Activated CD8-positive, alpha-beta memory T cell treated with anti-CD3 and anti-CD28 coated beads for 48 hours (primary cell): ENCODE measurements at places on chromosomes 7 and 10.

DNA sequence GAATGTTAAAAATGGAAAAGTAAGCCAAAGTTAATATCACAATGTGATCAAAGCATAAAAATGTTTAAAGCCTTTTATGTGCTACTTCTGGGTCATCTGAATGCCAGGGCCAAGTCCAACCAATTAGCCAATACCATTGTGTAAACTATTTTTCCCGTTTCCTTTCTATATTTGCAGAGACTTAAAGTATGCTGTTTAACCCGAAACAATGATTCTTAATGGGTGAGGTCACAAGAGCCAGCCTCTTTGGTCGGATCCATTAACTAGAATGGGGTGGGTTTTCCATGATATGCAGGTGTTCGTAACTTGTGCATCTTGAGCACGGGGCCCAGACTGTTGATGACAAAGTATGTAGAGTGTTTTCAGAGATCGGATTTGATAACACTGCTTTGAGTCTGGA is 111.3 kb upstream of the IGFBP3 start:
- no peak for DNase-seq

DNA sequence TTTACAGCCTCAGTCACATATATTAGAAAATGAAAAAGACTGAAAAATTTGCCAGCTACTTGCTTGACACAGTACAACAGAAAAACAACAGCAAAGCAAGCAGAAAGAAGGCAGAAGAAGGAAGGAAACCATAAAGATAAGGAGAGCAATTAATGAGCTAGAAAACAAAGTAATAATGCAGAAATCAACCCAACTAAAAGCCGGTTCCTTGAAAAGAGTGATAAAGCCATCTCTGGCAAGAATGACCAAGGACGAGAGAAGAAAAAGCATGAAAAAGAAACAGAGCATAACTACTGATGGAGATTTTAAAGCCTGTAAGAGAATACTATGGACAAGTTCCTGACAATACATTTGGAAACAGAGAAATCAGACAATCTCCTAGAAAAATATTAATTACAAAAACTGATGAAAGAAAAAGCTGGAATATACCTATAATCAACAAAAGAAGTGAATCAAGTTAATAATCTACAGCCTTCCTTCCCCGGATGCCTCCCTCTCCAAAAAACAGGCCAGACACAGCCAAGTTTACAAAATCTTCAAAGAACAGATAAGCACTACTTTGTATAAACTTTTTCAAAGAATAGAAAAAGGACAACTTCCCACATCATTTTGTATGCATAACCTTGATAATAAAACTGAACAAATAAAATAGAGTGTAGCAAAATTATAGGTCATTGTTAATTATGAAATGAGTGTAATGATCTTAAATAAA is 204.0 kb downstream of the BAMBI start:
- DNase-seq, result no peak

DNA sequence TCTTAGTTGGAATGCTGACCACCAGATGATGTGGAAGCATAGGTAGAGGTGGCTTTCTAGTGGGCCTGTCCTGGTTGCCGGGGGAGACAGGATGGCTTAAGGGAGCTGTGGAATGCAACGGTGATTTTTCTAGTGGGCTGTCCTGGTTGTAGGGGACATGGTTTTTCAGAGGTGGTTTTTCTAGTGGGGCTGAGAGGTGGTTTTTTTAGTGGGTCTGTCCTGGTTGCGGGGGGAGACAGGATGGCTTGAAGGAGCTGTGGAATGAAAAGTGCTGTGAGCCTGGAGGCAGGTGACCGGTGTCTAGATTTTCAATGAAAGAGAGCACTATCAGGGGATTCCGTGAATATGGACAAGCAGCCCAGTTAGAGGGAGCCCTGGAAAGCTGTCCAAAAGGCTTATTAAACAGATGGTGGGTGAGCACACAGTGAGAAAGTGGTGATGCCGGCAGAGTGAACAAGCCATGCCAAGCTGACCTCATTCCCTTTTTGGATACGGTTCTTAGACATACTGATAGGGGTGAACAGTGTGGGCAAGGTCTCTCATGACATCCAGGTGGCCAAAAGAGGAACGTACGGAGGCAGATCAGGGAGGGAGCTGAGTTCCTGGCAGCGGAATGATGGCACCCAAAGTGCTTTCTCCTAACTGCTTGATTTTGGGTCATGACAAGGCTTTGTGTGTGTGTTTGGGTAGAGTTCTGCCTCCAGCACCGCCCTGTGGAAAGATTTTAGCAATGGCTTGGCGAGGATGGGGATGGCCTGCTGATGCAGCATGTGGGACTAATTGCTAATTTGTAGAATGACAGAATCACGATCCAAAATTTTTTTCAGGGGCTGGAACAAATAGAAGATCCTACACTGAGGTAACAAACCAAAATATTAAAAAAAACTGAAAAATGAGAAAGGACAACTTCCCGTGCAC is 126.6 kb downstream of the TMEM178B start:
- DNase-seq, result no peak

DNA sequence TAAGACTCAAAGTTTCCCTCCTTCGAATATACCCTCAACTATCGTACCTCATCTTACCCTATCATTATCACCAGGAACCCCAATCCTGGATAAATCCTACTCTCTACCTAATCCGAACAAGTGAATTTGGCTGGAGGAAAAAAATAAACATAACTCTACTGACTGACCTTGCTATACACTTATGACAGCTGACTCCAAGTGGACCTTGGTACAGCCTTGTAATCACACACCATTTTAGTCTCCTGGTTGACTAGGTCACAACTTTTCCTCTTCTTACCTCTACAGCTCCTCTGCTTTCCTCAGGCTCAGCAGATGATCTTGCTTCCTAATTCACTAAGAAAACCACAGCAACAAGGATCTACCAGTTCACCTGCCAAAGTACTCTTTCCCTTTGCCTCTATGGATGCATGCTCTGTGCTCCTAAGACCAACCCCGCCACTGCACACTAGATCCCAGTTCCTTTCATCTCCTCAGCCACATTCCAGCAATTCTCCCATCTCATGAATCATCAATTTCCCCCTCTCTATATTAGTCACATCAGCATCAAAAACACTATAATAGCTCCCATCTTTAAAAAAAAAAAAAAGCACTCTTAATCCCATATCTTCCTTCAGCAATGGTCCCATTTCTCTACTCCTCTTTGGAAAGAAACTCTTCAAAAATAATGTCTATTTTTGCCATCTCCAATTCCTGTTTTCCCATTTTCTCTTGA is 35.5 kb downstream of the COA1 start:
- no peak for DNase-seq

DNA sequence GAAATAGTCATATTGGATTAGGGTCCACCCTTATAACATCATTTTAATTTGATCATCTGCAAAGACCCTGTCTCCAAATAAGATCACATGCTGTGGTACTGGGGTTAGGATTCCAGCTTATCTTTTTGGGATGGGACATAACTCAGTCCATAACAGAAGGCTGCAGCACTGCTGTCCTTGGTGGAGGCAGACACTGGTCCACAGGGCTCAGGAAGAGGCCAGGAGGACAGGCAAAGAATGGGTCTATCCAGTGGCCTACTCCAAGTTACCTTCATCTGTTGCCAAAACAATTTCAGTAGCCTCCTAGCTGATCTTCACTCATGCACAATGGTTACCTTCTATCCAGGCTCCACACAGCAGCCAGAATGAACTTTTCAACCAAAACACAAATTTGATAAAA is 387.0 kb downstream of the GRID1 start:
- DNase-seq, result no peak

- no peak for DNase-seq
These were observed 3.2 kb downstream of the CDH23 start for GRCh38 chr10:71399946-71400345.

DNA sequence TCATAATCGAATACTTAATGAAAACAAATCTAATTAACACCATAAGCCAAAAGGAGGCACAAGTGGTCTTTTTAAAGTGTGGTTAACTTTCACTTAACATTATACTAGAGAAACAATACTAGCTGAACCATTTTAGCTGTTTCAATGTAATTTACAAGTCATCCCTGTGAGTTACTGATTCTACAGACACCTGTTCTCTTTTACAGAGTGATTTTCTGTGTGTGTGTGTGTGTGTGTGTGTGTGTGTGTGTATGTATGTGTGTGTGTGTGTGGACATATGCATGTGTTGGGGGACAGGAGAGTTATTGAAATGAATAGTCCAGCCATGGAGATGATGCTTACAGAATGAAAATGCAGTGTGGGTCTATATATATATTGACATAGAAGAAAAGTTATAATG is 200.2 kb downstream of the DNAJC1 start:
- no peak for DNase-seq

DNA sequence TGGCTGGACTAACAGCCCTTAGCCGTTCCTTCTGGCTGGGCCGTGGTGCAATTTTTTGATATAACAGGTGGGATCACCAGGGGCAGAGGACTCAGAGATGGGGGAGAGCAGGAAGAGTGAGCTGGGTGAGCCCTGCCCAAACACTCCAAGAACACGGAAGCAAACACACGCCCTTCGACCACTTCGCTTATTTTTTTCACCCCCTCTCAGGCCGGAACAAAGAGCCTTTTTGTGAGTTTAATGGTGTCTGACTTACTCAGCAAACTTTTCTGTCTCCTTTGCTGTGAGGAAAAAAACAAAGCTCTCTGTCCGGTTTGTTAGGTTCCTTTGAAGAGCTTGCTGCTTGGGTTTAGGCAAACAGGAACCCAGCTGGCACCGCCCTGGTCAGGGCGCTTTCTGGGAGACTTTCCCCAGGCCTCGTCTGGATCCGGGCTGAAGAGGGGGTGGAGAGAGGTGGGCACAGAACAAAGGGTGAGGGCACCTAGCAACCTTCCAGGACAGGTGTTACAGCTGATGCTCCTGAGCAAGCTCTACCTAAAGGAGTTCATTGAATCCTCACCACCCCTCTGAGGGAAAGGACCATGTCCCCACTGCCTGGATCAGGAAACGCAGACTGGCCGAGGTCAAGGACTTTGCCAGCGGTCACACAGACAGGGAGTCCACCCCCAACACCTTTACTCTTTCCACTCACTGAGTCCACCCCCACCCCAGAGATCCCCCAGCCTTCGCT is 23.3 kb downstream of the CALML3 start:
- DNase-seq, result no peak

GRCh38 chr10:22150842-22151241 is 67.0 kb downstream of the EBLN1 start:
- DNase-seq, result no peak

DNA sequence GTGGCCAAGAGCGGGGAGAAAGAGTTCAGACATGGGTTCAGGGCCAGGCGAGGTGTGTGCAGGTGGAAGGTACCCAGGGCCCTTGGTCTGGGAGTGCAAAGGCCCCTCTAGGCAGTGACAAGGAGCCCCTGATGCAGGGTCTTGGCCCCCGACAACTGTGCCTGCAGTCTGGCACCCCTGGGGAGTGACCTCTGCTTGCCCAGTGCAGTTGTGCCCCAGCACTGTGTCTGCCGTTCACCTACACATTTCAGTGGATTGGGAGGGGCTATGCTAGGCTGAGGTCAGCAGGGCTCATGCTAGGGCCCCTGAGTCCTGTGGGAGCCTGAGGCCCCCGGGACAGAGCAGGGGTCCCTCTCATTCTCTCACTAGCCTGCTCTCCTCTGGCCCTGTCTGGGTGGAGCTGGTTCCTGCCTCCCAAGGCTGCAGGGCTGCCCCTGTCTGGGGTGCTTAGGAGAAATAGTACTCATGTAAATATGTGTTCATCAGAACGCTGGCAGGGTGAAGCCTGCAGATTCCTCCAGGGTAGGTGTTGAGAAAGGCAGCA is 550.4 kb downstream of the TCERG1L start:
- DNase-seq, result no peak

- DNase-seq, result no peak
These were observed 10.3 kb upstream of the TSPAN13 start for GRCh38 chr7:16743236-16743635.

DNA sequence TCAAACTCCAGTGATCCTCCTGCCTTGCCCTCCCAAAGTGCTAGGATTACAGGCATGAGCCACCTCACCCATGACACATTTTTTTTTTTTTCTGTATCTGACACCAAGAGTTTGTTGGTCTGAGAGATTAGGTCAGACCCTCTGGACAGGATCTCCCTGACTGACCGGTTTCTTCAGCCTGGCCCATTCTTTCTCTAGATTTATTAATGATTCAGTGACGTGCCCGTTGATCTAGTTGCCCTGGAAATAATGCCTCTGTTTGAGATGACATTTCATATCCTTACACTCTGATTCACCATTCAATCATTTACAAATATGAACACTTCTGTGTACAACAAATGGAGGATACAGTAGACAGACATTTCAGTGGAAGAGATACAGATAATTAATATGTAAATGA is 1.4 kb upstream of the ZNF212 start:
- DNase-seq, result no peak

DNA sequence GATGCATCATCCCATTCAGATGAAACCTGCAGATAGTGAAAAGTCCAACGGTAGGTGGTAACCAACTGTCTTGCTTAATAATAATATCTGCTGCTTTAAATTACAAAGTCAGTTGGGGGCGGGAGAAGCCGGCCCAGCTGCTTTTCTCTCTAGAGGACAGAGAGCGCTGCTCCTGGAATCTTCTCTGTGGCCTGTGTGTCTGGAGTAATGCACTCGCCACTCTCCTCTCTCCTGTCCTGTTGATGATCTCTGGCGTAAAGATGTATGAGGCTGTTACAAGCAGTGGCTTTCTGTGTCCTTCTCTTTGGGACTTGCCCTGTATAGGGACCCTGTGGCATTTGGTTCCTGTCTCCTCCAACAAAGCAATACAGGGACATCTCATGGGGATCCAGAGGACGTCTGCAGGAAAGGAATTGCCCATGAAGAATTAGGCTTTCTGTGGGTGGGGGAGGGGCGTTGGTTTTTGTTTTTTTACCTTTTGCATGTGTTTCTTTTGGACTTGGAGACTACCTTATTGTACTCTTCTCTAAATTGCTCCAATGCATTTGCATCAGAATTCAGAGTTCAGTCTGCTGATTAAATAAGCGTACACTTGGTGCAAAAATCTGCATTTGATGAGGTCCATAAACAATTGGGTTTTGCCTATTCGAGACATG is 231.6 kb downstream of the CELF2 start:
- no peak for DNase-seq

DNA sequence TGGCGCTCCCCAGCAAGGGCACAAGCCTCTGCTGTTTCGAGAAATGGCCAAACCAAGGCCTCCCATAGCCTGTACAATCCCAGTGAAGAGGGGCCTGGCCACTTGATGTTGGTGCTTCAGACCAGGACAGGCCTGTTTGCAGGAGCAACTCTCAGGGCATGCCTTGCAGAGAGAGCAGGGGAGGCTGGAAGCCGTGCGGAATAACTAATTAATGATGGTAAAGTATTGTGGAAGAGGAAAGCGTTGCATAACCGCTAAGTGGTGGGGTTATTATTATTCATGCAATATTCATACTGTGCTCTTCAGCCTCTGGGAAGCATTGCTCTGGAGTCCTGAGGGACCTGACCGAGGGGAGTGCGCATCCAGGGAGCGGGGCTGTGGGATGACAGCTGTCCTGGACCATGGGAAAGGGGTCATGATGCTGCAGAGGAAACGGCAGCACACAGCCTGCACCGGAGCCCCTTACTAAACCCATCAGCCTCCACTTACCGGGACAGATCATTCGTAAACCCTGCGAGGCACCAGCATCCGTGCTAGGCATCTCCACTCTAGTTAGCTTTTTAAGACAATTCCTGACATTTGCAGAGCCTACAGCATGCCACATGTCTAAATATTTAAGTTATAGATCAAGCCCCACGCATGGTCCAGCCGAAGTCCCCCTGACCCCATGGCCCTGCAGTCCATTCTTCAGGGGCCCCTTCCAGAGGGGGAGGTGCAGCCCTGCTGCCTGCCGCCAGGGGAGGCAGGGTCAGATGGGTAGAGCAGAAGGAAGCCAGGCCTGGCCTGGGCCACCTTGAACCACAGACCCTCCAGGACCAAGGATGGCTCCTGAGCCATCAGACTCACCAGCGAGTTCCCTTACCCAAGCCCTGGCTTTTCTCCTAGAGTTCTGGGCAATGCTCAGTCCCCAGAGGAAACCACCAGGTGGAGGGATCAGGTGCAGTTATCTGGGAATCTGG is 11.6 kb downstream of the TMEM273 start:
- no peak for DNase-seq

GRCh38 chr7:107982918-107983389 is 20.0 kb downstream of the LAMB1 start:
- no peak for DNase-seq
